ENCODE measurements at places on chromosomes 7 and 10.

GRCh38 chr7:30369879-30370278, 85.5 kb downstream of the ZNRF2 start:
- DNase-seq = no peak

- no peak for DNase-seq
These were observed 260.1 kb upstream of the PODXL start for GRCh38 chr7:131816391-131817007.

DNA sequence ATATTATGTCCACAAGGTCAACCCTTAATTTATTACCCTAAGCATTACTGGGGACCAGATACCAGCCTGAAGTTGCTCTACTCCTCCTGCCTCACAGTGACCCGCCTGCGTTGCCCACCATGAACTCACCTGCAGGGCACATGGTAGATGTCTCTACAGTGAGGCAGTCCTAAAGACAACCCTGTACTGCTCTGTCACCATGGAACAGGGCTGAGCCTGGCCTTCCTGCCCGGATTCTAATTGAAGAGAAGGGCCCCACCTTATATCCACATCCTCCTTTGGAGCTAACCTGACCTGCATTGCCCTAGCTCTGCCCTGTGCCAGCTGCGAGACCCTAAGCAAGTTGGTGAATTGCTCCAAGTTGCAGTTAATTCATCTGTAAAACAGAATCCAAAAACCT, 4.1 kb downstream of the SH3PXD2A start:
- no peak for DNase-seq

- no peak for DNase-seq
These were observed 410.8 kb downstream of the SFMBT2 start for GRCh38 chr10:7000061-7000460.

DNA sequence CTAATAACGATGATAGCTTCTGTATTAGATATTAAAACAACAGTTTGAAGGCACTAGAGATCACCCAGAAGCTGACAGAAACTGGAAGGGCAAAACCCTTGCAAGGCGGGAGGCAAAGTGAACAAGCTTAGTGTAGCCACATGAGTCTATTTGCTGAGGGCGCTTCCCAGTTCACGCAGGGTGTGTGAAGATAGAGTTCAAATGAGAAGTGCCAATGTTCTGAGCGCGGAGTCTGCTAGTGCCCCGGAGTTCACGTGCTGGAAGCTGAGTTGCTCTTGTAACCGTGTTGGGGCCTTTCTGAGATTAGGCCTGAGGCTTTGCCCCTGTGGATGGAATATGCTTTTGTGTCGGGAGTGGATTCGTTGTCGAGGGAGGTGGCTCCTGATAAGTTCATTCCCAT, 16.6 kb upstream of the GTPBP4 start:
- DNase-seq = no peak

Measured in activated naive CD4-positive, alpha-beta T cell treated with Interleukin-2 at 50 U/mL for 16 hours (primary cell).